Muscle of leg (tissue), 16 donors: ENCODE measurements at places on chromosomes 4 and X.

GRCh38 chrX:82087699-82088098 lies 885.8 kb downstream of the SH3BGRL start:
- peak; percentile 11 for DNase-seq

- no peak for DNase-seq
Observed at GRCh38 chrX:11739776-11740175, 18.3 kb upstream of the MSL3 start.

GRCh38 chrX:125132274-125132673 lies 187.4 kb upstream of the TEX13C start:
- DNase-seq = no peak

DNA sequence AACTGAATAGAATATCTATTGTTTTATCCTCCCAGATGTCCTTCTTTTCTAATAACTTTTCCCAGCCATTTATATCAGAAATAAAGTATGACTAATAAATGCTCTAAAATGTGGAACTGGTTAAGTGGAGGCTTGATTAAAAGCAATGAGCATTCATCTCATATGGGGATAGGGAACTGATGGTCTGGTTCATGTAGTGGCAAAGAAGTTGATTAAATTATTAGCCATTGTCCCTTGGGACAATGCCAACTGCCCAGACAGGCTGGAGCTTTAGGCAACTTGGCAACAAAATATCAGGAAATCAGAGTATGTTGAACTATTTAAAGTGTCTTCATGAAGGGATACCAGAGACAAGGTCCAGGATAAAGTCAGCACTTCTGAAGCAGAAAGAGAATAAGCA lies 24.2 kb downstream of the TRO start:
- no peak for DNase-seq

DNA sequence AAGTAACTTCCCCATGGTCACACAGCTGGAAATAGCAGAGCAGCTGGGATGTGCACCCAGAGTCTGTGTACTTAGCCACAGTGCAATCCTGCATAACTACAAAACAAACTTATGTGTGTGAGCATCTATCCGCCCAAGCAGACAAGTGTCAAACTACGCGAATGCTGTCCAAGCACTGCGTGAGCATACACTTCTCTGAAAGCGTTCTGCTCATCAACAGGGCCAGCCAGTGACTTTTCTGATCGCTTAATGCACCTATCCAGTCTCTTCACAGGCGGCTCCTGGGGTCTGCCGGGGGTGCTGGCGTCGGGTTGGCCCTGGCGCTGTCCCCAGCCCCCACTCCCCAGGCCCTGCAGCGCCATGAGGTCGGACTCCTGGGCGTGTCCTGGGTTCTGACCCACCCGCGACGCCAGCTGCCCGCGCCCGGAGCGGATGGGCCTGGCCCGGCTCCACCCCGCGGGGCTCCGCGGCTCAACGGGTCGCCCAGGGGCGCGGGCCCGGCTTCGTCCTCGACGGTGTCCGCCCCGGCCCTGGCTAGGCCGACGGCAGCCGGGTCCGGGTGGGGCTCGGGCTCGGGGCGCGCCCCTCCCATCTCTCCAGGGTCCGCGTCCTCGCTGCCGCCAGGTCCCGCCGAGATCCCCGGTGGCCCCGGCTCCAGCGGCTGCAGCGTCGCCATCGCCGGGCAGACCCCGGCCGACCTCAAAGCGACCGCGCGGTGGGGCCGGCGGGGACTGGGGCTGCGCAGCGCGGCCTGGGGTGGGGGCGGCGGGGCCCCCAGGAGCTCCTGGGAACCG lies 1.3 kb upstream of the ZNF141 start:
- peak; percentile 51 for DNase-seq

DNA sequence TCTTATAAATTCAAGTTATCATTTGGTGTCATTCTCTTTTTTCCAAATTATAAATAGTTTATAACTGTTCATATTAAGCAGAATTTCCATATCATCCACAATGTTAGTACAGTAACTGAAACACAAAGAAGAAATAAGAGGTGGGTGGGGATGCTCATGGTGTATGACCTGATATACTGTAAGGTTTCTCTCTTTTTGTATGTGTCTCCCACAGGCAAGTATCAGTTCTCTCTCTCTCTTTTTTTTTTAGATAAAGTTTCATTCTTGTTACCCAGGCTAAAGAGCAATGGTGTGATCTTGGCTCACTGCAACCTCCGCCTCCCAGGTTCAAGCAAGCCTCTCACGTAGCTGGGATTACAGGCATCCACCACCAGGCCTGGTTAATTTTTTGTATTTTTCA lies 43.7 kb upstream of the UGT2A3 start:
- no peak for DNase-seq

DNA sequence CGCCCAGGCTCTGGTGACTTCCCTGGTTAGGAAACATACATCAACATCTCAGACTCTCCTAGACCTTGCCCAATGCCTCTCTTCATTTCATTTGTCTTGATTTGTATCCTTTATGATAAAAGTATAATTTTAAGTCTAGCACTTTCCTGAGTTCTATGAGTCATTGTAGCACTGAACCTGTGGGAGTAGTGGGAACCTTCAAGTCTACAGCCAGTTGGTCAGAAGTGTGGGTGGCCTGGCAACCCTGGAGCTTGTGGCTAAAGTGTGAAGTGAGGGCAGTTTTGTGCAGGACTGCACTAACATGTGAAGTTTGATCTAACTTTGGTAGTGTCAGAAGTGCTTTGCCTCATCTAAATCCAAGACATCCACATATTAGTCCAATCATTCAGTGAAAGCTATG lies 259.3 kb upstream of the IGFBP7 start:
- no peak for DNase-seq

GRCh38 chr4:83151651-83152050 lies 37.1 kb upstream of the PLAC8 start:
- no peak for DNase-seq

DNA sequence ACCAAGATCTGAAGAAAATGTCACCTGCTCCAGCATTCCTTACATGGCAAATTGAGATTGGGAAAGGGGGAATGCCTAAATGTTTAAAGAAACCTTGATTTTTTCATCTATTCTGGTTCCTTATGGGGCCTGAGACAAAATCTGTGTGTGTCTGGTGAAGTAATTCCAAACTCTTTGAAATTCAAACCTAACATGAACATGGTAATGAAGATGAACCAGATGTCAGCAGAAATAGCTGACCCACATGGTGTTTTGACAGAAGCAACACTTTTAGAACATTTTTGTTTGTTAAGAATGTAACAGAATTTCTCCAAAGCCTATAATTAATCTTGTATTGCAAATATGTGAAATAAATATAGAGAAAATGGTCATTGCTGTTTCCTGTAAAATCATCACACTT lies 133.0 kb downstream of the PARM1 start:
- DNase-seq = no peak

DNA sequence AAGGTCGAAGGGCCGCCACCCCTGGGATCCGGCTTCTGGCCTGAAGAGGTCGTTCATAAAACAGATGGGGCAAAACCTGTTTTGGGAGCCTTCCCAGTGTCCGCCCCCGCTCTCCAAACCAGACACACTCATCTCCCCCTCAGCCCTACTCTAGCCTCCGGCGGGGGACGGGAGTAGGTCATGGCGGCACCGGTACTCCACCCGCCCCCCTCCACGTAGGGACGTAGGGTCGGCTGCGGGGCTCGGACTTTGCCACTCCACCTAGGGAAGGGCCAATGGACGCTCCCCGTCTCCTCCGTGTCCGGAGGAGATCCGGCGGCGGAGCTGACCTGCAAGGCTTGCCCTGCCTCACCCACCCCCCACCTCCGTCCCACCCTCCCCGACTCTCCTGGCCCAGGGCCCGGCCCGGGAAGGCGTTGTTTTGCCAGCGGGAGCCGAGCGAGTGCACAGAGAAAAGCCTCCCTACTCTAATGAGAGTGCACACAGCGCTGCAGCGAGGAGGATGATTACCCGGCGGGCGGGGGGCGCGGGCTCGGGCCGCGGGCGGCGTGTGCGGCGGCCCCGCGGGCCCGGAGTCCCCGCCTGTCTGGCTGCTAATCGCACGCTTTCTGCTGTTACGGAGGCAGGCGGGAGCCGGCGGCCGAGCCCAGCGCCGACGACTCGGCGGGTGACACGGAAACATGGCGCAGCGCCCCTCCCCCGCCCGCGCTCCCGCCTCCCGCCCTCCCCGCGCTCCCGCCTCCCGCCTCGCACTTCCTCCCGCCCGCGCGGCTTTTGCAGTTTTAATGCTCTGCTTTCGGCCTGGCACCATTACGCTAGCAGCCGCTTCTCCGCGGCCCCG lies 8.3 kb upstream of the BCOR start:
- peak; percentile 86 for DNase-seq

DNA sequence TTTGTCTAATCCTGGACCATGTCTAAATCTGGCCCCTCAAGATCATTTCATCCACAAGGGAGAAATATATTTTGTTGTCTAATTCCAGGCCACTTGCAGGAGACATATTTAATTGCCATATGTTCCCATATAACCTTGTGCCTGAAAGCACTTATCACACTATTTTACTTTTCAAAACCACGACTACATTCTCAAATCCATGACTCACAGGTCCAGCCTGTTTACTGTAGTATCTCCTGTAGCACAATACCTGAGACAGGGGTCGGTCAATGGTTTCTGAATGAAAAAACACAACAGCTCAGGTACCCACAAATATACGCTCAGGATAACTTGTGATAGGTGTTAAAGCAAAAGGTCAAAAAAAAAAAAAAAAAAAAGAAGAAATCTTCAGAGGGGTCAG lies 60.9 kb downstream of the SEC24D start:
- no peak for DNase-seq

- DNase-seq = no peak
Observed at GRCh38 chrX:103073467-103073866, 9.5 kb upstream of the BEX1 start.

DNA sequence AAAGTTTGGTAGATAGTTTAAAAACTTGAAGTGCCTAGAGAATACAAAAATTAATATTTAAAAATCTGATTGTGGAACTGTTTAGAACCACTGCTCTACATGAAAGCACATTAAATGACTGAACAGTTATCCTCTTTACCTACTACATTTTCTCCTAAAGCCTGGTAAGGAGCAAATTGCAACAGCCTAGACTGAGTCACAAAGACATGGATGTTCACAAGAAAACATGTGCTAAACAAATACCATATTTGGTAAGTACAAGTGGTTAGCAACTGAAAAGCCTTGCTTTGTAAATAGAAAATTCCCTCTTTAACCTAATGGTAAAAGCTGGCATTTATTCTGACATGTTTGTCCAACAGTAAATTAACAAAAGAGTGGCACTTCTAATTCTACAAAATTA lies 203.1 kb downstream of the FBXO8 start:
- no peak for DNase-seq

GRCh38 chrX:148984238-148984637 lies 483.8 kb downstream of the AFF2 start:
- no peak for DNase-seq

- no peak for DNase-seq
Observed at GRCh38 chr4:26899991-26900390, 39.4 kb downstream of the STIM2 start.

DNA sequence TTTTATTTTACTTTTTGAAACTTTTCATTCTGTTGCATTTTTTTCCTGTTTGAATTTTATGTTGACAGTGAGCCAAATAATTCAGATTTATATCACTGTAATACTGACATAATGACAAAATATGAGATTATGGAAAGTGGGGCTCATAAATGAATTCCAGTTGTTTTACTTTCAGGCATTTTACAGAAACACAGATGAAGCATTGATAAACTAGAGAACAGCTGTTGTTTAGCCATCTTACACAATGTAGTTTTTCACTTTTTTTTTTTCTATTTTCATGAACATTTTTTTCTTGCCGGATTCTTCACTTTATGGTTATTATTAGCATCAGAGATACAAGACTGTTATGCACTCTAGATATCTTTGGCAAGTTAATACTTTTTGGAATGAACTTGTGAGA lies 91.7 kb upstream of the PAQR3 start:
- peak; percentile 73 for DNase-seq

GRCh38 chr4:119872371-119873016 lies 194.2 kb downstream of the MAD2L1 start:
- no peak for DNase-seq

GRCh38 chrX:26050099-26050498 lies 88.0 kb upstream of the MAGEB18 start:
- no peak for DNase-seq

GRCh38 chrX:119753639-119754257 lies 4.6 kb upstream of the SOWAHD start:
- DNase-seq = peak; percentile 20

DNA sequence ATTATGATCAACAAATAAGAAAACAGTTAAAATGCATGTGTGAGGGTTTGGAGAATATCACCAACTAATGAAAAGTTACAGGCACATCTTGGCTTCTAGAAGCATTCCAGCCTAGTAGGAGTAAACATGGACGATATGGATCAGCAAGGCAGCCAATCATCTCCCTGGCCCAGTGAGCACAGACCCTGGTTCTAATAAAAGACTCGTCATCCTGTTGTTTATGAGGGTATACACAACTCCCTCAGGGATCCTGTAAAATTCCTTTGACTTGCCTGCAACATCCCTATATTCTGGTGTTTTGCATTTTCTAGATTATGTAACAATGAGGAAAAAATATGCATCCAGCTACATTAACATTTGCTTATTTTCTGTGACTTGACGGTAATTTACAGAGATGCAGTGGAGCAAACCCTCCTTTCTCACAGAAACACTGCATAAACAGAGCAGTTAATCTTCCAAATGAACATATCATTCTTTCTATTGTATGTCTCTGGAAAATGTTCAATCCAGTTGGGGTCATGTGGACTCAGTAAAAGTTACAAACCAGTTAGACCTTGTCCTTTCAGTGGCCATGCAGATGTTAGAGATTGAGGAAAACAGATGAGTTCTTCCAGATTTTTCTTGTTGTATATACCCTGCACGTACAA lies 88.9 kb upstream of the NDP start:
- DNase-seq = peak; percentile 4

GRCh38 chr4:184032091-184032490 lies 127.0 kb downstream of the STOX2 start:
- DNase-seq = no peak

DNA sequence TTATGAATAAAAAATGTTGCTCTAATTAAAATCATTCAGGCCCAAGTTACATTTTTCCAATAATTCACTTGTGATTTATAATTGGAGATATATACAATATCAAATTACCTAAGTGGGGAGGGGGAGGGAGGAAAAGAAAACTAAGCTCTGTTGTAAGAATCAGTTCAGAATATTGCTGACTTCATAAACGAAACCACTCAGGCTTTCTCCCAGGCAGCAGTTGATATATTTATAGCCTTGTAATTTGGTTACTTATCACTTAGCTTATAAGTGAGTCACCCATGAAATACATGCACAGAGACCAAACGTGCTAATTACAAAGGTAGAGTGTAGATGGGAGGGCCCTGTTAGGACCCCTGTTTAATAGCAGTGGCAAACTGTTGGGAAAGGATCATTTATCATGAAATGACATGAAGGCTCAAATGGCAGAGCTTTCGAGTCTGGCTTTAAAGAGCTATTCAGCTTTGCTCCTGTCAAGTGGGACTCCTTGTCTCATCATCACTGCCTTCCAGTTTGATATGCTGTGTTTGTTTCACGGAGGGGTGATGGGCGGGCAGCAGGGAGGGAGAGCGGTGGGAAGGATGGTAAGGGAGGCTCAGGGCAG lies 105.6 kb upstream of the PGRMC2 start:
- no peak for DNase-seq

DNA sequence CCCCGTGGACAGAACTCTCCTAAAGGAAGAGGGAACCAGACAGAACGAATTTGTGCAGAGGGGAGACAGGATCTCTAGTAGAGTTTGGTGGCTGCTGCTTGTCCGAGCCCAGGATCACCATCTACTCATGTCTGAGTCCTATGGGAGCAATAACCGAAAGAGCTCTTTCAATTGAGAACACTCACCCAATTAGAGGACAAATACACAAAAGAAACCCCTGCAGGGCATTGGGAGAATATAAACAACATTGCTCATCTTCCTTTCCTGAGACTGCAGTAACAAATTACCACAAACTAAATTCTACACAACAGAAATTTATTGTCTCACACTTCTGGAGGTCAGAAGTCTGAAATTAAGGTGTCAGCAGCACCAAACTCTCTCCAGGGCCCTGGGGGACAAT lies 65.6 kb downstream of the SPINK2 start:
- DNase-seq = no peak
